ENCODE measurements at places on chromosomes 12 and 14.

- DNase-seq = no peak
Observed at GRCh38 chr14:59739794-59740193, 130.8 kb downstream of the RTN1 start.

GRCh38 chr14:89391556-89391955 is 25.5 kb downstream of the FOXN3 start:
- no peak for DNase-seq

DNA sequence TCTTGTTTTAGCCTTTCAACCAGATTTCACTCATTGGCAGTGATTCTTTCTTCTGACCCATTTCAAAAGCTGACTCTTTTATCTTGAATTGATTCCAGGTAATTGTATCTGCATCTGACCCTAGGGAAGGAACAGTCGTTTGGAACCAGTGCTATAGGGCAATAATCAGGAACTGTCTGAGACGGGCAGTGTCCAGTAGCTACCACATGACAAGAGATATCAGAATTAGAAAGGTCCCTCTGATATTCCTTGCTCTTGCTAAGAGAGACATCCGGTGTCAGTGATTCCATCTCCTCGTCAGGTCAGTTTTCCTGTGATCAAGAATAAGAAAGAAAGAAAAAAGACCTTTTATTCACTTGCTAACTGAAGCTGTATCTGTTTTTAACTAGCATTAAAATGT is 47.8 kb upstream of the PDE3A start:
- DNase-seq = no peak

DNA sequence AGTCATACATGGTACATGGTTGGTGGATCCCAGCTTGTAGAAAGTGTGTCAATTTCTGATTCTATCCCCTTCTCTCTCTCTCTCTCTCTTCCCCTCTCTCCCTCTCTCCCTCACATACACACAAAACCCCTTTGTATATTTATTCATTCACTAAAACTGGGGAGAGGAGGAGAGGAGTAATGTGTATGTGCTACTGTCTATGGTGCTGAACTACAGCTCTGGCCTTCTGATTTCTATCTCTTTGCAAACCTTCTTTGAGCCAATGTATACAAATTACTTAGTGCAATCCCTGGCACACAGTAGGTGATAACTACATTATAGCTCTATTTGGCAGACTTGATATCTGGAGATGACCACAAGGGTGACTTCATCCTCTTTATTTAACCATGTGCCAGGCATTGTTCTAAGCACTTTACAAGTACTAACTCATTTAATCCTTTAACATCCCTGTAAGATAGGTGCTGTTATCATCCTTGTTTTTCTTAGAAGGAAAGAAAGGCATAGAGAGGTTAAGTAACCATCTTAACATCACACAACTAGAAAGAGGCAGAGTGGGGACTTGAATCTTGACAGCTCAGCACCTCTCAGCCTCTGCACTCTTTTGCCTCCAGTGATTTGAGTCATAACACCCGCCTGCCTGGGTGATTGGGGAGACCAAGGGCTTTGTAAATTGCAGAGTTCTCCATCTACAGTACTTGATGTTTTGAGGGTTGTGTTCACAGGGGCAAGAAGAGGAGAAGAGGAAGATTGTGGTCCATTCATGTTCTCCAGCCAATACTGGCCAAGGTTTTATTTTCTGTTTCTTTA is 21.3 kb downstream of the RPH3A start:
- DNase-seq = no peak

GRCh38 chr12:27511031-27511722 is 12.8 kb upstream of the PPFIBP1 start:
- no peak for DNase-seq

- no peak for DNase-seq
Observed at GRCh38 chr14:24331731-24332267, 3.1 kb downstream of the ADCY4 start.

- DNase-seq = no peak
Observed at GRCh38 chr12:120121766-120122293, 5.3 kb upstream of the RAB35 start.

- DNase-seq = no peak
Observed at GRCh38 chr12:25423355-25424050, 129.6 kb downstream of the LMNTD1 start.

GRCh38 chr14:104821971-104822608 is 21.2 kb downstream of the ZBTB42 start:
- DNase-seq = no peak

GRCh38 chr12:104519190-104520019 is 62.7 kb downstream of the CHST11 start:
- no peak for DNase-seq

DNA sequence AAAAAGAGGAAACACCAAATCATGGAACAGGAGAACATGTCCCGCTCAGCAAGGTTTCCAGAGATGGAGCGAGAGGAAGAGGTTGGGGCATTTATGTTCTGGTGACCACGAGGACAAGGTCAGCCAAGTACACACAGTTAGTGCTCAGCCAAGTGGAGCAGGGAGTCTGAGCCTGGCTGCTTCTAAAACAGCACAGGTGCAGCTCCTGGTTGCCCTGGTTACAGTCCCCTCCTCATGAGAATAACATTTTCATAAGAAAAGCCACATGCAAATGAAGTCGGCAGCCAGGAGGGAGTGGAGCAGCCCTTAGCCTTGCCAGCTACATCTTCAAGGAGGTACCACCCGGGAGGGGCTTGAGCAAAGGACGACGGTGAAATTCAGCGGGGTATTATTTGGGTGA is 81.8 kb downstream of the NOS1 start:
- DNase-seq = no peak

DNA sequence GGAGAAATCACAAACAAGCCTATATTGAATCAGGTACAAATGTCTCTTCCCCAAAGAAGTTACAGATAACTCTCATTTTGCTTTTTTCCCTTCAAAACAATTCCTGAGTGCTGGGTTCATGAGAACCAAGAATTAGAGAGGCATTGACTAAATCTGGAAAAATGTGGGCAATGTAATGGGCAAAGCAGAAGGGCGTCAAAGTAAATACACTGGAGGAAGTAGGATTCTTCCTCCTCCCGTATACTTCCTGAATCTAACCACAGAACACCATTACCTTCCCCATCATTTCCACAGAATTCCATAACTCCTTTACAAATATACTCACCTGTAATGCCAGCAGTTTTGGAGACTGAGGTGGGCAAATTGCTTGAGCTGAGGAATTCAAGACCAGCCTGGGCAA is 3.0 kb upstream of the RBMS2 start:
- no peak for DNase-seq

- DNase-seq = no peak
Observed at GRCh38 chr12:64583771-64584421, 26.4 kb upstream of the RASSF3 start.

DNA sequence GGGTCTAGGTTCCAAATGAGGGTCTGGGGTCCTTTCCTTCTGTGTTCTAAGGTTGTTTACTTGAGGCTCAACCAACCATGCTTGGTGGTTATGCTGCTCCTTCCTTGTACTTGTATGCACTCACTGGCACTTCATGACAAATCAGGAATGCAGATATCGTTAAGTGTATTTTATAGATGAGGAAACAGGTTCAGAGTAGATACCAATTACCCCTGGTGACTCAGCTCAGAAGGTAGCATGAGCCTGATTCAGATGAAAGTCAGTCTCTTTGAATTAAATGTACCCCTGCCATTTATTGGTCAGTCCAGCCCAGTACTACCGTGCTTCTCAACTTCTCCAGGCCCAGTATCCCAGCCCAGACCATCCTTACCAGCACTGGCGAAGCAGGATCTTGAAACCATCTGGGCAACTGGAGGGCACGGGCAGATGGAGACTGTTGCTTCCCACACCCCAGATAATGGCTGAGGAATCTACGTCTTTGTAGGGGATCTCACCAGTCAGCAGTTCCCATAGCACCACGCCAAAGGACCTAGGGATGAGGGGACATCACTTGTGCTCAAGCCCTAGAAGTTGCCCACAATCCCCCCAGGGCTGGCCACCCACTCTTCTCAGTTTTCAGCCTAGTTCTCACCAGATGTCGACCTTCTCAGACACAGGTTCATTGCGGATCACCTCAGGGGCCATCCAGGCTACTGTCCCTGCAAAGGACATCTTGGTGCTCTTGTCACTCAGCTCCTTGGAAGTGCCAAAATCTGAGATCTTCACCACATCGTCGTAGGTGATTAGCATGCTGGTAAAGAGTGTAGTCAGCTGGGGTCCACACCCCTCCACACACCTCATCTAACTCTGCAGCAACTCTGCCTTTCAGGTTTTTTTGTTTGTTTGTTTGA is 14.3 kb downstream of the MAP3K12 start:
- no peak for DNase-seq

GRCh38 chr12:23113781-23114180 is 488.8 kb downstream of the ETNK1 start:
- no peak for DNase-seq

- DNase-seq = peak; percentile 46
Observed at GRCh38 chr12:2853626-2854025, 3.2 kb downstream of the TEX52 start.

DNA sequence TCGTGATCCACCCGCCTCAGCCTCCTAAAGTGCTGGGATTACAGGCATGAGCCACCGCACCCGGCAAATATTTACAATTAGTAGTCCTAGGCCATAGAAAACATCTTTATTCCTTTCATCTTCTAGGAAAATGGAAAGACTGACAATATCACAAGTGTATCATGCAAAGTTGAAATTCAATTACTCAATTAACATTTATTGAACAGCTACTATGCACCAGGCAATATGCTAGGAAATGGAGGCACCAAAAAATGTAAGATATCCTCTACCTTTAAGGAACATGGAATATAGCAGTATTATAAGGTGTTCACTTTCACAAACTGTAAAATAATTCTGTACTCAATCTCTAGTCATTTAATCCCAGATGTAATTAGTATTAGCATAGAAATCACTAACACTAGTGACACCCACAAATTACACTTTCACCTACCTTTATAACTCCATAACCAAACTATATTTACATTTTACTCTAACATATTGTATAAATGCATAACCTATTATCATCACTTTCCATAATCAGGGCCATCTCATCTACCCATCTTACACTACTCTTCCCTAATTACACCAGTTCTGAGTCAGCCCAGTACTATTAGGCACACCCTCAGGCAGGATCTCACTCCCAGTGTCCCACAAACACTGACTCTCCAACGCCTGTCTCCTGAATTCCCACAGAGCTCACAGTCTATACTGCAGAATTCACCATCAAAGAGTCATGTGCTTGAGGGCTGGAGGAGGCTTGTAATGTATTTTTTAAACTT is 10.4 kb downstream of the CORO1C start:
- no peak for DNase-seq

DNA sequence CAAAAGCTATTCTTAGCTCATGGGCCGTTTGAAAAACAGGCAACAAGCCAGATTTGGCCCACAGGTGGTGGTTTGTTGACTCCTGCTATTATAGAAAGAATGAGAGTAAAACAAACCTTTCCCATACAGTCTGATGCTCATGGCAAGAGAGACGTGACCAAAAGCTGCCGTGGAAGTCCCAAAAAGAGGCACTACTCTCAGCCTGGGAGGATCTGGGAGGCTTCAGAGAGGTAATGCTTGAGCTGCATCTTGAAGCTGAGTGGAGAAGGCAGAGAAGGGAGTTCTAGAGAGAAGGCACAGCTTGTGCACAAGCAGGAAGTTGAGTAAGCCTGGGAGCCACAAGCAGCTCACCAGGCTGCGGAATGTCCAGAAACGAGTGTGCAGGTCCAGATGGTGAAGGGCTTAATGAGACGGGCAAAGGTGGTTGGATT is 9.6 kb downstream of the PLXNC1 start:
- peak; percentile 34 for DNase-seq

DNA sequence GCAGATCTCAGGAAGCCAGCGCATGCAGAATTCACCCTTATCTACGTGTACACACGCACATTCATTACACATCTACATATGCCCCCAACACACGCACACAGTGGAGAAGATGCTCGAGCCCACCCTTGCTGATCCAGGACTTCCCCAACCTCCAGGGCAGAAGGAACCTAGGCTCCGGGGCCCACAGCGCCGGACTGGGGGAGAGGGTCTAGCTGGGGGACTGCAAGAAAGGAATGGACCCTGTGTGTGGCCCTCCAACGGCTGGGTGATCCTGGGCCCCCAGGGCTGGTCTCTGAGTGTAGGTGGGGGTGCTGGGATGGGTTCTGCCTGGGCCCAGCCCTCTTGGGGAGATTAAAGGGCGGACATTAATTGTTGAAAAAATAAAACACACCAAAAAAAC is 128.1 kb upstream of the C14orf180 start:
- no peak for DNase-seq

DNA sequence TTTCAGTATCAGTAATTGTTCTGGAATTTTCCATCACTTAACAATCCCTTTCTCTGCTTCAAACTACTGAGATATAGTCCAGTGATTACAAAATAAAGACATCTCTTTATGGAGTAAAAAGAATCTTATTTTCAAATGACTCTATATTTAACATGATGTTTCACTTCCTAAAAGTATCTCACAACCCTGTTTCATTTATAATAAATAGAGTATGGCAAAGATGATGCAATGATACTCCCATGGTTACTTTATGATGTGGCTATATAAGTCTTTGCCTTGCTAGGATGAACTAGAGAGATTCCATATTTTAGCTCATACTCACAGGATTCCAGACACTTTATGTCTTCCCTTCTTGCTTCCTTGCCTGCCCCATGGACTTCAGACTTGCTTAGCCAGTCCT is 953.5 kb upstream of the MDGA2 start:
- no peak for DNase-seq

GRCh38 chr14:36627981-36628380 is 33.7 kb upstream of the PAX9 start:
- DNase-seq = no peak

DNA sequence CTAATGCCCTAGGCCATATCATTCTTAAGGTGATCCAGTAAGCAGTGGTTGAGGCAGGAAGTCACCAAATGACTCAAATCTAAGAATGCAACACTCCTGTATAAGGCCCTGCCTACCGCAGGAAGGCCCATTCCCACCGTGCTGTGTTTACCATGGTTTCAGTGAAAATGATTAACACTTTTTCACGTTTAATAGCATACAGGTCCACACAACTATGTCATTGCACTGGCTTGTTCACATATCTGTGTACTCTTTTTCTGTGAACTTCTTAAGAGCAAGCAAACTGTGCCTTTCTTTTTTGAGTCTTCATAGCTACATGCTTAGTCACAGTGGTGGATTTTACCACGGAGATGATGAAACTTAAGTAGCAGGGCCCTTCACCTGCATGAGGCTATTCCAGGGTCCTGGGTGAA is 214.9 kb downstream of the CNTN1 start:
- no peak for DNase-seq

GRCh38 chr14:66403183-66403582 is 83.0 kb upstream of the CCDC196 start:
- DNase-seq = no peak

- DNase-seq = no peak
Observed at GRCh38 chr14:37145395-37145794, 27.0 kb downstream of the SLC25A21 start.

- no peak for DNase-seq
Observed at GRCh38 chr12:91123236-91123916, 12.1 kb upstream of the LUM start.

GRCh38 chr12:6354495-6355393 is 12.9 kb upstream of the TNFRSF1A start:
- no peak for DNase-seq

- DNase-seq = no peak
Observed at GRCh38 chr12:49079793-49080192, 10.0 kb upstream of the RHEBL1 start.

- no peak for DNase-seq
Observed at GRCh38 chr14:65550779-65551643, 138.5 kb downstream of the FUT8 start.

Measured in NCI-H2029 (cell line).